Stomach (tissue), 19 donors: ENCODE measurements at places on chromosomes 1 and 21. TPM values are rescaled to one million over a fixed set of nuclear protein-coding genes. Genes with fewer than 3 reads are reported as not detected.

The GJA9 gene
- 0.73 TPM for total RNA-seq

The OR2G6 gene
- total RNA-seq = not detected

The OR10J5 gene
- total RNA-seq = not detected

The PLEKHN1 gene
- 0.55 TPM for total RNA-seq

The MMEL1 gene
- 36.2 TPM for total RNA-seq

GRCh38 chr1:9990944-9991343, 6.1 kb upstream of the RBP7 start:
- DNase-seq = peak; percentile 27

- DNase-seq = peak; percentile 54
These were observed 218.0 kb upstream of the GALNT2 start for GRCh38 chr1:229848752-229849677.

GRCh38 chr1:246187834-246188372, 319.2 kb downstream of the SMYD3 start:
- DNase-seq = no peak

GRCh38 chr1:234226113-234226818, 147.0 kb upstream of the COA6 start:
- DNase-seq = no peak

DNA sequence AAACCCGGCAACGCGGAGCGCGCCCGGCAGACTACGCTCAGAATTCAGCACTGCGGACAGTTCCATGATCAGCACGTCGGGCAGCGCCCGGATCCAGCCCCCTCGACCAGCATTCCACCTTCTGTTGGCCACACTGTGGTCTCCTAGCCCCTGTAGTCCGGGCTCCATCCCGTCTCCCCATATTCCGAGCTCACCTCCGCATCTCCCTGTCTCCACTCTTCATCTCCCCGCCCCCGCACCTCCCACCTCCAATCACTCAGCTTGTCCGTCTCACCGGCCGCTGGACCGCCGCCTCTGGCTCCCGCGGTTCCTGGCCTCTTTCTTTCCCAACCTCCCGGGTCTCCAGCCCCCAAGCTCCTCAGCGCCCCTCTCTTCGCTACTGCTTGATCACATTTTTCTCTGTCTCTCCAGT, 500 bp downstream of the EPHA10 start:
- DNase-seq = peak; percentile 84

DNA sequence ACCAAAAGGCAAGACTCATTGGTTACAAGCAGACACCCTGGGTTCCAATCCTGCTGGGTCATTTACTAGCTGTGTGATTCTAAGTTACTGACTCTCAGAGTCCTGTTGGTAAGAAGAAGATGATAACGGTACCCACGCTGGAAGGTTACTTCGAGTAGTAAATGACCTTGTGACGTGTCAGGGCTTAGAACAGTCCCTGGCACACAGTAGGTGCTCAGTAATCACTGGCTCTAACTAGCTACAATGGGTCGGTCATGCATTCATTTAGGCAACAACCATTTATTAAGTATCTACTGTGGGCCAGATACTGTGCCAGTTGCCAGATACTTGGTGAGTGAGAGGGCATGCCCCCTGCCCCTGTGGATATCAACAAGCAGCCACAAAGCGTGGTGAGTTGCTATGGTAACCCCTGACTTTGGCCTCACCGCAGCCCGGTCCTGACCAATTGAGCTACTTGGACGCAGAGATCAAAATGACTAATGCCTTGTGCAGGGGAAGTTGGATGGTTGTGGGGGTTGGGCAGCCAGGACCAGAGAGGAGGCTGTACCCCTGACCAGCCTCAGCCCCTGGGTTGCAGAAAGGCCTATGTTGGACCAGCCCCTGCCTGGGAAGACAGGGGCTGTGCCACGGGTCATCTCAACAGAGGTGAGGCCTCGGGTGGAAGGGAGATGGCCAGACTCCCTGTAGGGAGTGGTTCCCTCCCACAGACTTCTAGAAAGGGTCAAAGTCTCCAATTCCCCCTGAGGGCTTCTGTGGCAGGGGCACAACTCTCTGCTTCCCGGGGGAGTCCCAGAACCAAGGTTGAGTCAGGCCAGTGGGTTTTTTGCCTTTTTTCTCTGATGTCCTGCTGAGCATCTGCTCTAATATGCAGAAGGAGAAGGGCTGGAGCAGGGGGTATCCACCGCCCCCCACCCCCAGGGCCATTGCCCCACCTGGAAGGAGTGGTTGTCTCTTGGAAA, 16.0 kb downstream of the DHRS3 start:
- no peak for DNase-seq

DNA sequence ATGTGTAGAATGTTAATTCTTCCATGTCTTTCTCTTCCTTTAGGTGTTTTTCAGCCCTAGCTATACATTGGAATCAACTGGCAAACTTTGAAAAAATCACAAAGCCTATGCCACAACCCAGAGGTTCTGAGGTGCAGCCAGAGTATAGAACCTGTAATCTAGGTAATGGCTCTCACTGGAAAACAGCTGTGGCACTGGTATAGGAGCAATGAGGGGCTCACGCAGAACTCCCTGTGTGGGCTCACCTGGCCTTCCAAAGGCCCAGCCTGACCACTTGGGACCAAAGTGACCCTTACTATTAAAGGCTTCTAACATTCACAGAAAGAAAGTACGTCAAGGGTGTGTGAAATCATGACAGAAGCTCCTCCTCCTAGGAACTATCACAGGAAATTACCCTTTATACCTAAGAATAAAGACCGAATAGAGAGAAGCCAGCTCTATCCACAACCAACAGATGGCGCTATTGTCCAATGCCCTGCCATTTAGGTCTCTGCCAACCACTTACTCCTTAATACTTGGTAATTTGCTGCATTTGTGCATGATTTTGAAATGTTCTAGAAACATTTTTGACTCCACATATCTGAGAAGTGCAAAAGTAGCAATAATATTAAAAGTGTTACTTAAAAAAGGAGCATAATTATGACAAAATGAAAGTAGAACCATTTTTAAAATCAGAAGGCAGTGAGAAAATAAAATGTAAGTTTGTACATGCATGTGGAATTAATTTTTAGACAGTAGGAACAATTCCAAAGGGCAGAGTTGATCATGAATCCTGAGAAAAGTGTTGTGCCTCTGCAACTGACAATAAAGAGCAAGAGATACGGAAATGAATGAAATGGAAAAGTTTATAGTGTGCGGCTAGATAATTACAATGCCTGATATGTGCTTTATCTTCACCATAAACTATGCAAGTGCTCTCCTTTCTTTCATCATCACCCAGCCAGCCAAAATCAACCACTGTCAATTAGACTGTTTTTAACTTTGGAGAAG, 93.1 kb upstream of the HAO2 start:
- peak; percentile 74 for DNase-seq

- no peak for DNase-seq
These were observed 31.8 kb upstream of the PEX10 start for GRCh38 chr1:2444138-2444591.

GRCh38 chr21:45869121-45870007, 112.2 kb upstream of the COL6A1 start:
- no peak for DNase-seq

DNA sequence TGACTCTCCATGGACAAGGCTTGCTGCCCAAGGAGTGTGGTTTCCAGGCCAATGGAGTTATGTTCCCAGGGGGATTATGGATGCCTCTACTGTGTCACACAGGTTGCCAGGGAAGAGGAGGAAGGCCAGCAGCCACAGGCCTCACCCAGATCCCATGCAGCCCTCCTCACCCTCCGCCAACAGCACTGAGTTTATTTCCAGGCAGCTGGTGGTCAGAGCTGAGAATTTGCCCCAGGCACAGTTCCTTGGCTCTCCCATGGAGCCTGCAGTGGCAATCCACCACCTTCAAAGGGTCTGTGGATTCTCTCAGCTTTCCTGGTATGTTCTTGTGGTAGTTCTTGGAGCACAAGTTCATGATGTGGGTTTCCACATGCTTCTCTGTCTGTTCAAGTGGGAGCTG, 79.2 kb downstream of the NTNG1 start:
- DNase-seq = no peak

DNA sequence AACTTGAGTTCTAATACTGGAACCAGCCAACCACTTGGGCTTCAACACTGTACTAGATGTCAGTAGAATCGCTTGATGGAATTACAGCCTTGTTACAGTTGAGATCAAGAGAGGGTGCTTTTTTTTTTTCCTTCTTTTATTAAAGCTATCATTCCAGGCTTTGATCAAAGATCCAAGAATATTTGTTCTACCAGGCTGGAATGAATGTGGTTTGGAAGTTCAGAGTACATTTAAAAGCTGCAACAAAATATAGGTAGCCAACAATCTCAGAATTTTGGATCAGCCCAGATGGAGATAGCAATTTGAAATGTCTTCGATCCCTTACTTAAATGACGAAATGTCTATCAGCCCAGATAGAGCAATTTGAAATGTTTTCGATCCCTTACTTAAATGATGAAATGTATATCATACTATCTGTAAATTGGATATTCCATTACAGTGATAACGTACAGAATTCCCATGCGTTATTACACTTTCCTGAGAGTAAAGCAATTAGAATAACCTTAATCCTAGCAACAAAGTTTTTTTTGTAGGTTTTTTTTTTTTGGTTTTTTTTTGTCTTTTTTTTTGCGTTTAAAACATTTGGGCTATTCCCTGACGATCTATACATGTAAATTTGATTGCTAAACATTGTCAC, 3.6 kb downstream of the ZNF281 start:
- no peak for DNase-seq

GRCh38 chr21:46637952-46638746, 2.7 kb downstream of the PRMT2 start:
- no peak for DNase-seq

DNA sequence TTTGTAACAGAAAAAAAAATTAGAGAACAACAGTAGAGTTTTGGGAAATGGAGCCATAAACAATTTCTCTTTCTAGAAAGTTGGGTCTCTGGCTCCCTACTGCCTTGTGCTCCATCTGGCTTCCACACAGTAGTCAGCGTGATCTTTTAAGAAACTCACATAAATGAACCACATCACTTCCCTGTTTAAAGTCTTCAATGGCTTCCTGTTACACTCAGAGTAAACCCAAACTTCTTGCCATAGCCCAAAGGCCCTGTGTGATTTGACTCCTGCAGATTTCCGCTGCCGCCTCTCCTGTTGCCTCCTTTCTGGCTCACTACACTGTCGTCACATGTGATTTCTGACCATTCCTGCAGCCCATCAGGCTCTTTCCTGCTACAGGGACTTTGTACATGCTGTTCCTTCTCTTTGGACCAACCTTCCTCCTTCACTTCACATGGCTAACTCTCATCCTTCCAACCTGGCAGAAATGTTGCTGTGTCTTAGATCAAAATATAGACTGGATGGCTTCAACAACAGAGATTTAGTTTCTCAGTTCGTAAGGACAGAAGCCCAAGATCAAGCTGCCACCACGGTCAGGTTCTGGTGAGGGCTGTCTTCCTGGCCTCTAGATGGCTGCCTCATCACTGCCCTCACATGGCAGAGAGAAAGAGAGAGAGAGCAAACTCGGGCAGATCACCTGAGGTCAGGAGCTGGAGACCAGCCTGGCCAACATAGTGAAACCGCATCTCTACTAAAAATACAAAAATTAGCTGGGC, 34.0 kb downstream of the OPRD1 start:
- DNase-seq = no peak

DNA sequence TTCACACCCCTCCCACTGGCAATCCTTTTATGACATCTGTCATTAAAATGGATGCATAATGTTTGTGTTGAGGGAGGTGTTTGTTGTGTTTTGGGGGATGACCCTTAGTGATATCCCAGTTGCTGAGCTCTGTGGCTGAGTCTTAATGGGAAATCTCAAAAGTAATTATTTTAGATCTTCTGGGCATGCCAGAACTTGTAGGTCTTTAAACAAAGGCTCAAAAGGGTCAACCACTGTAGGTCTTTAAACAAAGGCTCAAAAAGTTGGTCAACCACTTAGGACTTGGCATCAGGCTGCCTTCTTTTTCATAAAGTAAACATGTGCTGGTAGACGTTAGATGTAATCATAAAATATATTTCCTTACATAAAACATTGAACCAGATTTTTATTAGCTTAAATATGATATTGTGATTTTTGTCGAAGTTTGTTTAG, 78.0 kb downstream of the CDC14A start:
- DNase-seq = peak; percentile 30

GRCh38 chr1:67441183-67441582, 11.0 kb upstream of the SERBP1 start:
- DNase-seq = peak; percentile 73

GRCh38 chr1:176172215-176172614, 34.9 kb downstream of the COP1 start:
- no peak for DNase-seq
